Natural killer cell (primary cell): ENCODE measurements at places on chromosomes 7 and 10. TPM values are rescaled to one million over a fixed set of nuclear protein-coding genes. Genes with fewer than 3 reads are reported as not detected.
A peak's percentile ranks its signal among the peaks of the same experiment; 100 is the strongest.

DNA sequence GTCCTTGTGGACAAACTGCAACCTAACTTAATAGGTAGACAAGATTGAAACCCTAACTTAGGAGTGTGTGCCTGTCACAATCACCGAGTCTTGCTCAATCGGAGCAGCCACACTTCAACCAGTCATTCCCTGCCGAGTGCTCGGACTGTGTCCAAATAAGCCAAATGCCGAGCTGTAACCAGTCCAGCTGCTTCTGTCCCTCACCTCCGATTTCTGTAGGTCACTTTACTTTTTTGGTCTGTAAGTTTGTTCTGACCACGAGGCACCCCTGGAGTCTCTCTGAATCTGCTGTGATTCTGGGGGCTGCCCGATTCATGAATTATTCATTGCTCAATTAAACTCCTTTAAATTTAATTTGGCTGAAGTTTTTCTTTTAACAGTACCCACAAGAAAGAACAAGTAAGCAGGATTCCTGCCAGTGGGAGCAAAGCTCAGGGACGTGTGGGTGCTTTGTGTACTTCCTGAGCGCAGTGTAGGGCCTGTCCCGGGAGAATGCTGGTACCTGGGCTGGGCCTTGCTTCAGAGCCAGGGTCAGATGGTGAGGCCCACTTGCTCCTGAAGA is 140.1 kb downstream of the ACTR3B start:
- DNase-seq: no peak

GRCh38 chr7:27491534-27491933 is 171.1 kb downstream of the HIBADH start:
- DNase-seq: no peak

DNA sequence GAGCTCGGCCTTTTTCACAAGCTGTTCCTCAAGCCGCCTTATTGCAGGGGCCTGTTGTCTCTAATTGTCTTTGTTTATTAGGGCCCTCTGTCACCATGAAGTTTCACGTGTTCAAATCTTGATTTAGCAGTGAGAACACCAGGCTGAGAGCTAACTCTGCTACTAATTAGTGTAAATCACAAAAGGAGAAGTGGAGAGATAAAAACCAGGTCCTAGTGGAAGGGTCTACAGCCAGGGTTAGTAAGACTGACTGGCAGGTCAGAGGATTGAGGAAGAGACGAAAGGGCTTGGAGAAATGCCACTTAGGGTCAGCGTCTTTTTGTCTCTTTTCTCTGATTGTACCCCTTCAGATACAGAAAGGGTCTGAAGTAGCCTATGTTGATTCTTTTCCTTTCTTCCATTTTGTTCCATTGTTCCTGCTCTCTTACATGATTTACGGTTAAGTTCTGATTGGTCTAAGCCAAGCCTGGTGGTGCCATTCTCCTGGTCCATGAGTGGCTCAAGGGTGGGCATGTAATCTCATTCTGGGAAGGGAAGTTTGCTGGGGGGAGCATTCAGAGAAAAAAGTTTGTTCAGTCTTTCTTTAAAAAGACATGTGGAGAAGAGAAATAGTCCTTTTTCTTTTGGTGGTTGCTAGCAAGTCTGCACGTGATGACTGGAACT is 21.3 kb downstream of the SSMEM1 start:
- DNase-seq: no peak

GRCh38 chr10:126022841-126023240 is 126.5 kb downstream of the FANK1 start:
- no peak for DNase-seq

DNA sequence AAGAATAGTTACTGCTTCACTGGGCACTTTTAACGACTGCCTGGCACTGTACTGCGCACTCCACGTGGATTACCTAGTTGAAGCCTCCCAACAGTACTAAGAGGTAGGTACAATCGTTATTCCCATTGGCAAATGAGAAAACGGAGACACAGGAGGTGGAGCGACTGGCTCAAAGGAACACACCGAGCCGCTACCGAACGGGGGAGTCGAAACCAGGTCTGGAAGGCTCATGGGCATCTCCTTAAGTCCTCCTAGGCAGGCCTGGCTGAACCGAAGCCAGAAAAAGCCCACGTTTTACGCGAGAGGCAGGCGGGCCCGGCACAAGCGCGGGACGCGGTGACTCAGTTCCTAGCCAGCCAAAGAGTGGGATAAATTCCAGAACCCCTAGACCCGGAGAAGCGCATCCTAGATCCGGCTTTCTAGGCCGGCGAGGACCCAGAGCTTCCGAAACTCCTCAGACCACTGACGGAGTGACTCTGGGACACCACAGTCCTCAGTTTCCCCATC is 472 bp downstream of the PDAP1 start:
- no peak for DNase-seq

DNA sequence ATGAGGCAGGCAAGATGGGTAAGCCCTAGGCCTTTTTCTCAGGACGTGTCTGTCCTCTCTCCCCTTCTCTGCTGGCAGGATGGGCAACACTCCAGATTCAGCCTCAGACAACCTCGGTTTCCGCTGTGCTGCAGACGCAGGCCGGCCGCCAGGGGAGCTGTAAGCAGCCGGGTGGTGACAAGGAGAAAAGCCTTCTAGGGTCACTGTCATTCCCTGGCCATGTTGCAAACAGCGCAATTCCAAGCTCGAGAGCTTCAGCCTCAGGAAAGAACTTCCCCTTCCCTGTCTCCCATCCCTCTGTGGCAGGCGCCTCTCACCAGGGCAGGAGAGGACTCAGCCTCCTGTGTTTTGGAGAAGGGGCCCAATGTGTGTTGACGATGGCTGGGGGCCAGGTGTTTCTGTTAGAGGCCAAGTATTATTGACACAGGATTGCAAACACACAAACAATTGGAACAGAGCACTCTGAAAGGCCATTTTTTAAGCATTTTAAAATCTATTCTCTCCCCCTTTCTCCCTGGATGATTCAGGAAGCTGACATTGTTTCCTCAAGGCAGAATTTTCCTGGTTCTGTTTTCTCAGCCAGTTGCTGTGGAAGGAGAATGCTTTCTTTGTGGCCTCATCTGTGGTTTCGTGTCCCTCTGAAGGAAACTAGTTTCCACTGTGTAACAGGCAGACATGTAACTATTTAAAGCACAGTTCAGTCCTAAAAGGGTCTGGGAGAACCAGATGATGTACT is 13.1 kb downstream of the PHKG1 start:
- no peak for DNase-seq

DNA sequence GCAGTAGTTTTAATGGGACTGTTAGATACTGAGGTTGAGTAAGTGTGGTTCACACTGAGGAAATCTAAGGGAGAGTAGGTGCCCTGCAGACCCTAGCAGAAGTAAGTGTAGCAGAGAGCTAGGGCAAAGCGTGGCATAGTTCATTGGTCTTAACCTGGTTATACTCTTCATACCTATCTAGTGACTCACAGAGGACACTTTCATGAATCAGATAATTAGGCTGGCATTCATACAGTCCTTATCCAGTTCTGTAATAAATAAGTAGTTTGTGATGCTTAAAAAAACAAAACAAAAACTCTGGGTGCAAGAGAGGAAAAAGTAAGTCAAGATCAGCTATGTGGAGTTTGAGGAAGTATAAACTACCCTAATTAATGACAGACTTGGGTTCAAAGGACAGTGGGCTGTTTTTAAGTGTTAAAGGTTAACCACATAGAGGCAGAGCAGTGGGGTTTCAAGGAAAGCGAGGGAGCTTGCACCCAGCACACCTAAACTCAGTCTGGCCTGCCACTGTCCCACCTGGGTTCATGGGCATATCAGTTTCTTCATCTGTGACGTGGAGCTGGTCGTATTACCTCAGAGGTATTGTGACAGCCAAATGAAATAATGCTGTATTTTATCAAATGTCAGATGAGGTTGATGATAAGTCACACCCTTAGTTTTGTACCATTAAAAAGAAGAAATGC is 27.1 kb downstream of the LMTK2 start:
- DNase-seq: peak; percentile 3

DNA sequence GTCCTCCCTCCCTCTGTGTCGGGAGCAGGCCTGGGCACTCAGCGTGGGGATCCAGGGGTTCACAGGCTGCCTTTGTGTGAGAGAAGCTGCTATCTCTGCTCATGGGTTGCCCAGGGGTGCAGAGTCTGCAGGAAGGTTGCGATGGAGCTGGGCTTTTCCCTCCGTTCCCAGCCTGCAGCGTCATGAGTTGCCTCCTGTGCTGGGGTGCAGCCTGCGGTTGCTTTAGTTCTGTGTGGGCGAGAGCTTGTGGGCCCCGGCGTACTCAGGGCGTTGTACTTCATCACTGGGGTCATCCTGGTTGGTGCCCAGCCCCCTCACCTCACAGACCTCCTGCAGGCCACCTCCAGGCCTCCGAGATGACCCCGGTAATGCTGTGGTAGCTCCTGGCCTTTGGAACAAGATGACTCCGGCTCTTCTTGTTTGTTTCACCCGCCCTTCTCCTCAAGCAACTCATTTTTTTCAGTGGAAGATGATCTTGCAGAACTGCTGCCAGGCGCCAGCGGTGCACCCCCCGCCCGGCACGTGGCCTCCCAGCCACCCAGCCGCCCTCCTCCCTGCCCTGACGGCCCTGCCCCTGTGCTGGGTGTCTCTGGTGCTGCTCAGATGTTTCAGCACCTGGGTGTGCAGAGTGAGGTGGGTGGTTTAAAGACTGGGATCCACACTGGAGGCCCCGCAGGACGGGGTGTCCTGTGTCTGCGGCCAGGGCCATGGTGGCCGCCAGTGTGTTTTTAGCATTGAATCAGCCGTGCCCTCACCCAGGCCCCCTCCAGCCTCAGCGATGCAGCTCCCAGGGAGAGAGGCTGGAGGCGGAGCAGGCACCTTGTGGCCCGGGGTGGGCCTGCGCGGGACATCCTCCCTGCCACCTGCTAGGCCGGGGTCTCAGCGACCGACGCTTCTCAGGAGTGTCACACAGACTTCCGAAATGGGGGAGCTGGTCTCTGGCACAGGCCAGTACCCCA is 7.2 kb downstream of the AP5Z1 start:
- DNase-seq: no peak

- no peak for DNase-seq
These were observed 116.2 kb downstream of the SND1 start for GRCh38 chr7:127768241-127768640.

ENTPD1 gene
- 3.1 TPM for total RNA-seq
